RCC 7860 (cell line): ENCODE measurements at places on chromosomes 2 and 18.
A peak's percentile ranks its signal among the peaks of the same experiment; 100 is the strongest.

DNA sequence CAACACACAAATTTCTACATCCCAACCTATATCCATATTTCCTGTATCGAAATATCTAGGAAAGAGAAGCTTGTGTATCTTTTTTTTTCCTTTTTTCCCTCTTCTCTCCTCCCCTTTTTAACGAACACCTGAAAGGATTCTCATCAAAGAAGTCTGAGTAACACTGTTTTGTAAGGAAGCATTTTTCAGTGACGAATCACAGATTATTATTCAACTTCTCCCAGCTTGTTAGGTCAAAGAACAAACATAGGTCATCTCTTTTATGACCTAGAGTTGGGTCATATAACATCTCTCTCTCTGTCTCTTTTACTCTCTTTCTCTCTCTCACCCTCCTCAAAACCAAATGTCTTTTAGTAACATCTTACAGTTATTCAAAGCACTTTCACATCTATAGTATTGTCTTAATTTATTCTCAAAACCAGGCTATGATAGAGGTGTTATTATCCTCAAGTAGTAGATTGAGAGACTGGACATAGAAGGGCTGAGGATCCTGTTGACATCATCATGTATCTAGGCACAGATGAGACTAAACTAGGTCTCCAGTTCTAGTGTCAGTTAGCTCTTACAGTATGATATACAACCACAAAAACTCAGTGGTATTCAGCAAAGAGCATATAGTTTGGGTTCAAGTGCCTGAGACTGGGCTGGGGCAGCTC is 80.1 kb upstream of the SPOPL start:
- DNase-seq = peak; percentile 65

DNA sequence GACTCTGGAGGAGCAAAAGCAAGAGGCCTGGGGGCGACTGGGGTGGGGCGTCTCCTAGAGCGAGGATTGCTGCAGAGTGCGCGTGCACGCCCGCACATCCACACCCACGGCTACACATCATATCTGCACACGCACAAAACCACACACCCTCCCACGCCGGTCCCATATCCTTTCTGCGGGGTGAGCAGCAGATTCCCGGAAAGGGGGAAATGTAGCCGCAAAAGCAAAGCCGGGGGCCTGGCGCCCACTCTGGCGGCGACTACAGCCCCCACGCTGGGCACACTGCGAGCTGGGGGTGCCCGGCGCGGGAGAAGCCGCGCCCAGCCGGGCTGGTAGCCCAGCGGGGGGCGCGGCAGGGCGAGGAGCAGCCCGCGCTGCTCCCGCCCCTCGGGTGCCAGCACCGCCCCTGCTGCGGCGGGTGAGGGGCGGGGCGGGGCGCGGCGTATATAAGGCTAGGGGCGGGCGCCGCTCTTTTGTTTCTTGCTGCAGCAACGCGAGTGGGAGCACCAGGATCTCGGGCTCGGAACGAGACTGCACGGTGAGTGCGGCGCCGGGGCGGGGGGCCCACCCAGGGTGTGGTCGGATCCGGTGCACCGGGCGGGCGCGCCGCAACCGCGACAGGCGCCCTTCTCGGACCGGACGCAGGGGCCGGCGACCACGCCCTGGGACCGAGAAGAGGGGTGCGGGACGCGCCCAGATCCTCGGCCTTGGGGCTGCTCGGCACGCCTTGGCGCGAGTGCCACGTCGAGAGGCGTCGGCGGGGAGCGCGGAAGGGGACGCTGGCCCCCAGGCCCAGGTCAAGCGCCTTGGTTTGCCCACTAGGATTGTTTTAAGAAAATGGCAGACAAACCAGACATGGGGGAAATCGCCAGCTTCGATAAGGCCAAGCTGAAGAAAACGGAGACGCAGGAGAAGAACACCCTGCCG is at the start of gene TMSB10:
TSS of gene TMSB10 (plus strand) at position 476 of the 927 bp plus-strand sequence.
- peak; percentile 76 for DNase-seq

DNA sequence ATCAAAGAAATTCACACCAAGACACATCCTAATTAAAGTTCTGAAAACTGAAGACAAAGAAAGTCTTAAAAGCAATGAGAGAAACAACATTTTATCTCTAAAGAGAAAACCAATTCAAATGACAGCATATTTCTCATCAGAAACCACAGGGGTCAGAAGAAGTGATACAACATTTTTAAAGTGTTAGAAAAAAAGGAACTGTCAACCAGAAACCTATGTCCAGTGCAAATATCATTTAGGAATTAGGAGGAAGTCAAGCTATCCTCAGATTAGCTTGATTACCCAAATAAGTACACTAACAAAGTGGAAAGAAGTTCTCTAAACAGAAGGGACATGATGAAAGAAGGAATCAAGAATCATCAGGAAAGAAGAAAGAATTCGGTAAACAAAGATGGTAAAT is 59.5 kb upstream of the BCL2L11 start:
- no peak for DNase-seq

DNA sequence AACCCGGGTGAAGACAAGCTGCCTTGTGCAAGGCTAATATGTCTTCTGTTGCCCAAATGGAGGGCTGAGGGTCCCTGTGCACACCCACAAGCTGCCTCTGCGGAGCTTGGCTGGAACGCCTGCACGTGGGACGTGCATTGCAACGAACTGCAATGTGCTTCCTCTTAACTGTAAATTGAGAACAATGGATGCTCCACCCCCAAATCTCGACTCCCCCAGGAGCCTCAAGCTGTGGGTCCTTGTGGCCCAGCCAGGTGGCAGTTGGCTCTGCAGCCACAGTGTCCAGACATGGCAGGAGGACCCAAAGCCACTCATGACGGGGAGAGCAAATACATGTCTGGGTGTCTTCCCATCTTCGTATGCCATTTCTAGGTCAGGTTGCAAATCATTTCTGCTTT is 90.1 kb downstream of the TWIST2 start:
- DNase-seq = no peak

GRCh38 chr2:1282552-1282951 is 130.7 kb upstream of the TPO start:
- DNase-seq = no peak

DNA sequence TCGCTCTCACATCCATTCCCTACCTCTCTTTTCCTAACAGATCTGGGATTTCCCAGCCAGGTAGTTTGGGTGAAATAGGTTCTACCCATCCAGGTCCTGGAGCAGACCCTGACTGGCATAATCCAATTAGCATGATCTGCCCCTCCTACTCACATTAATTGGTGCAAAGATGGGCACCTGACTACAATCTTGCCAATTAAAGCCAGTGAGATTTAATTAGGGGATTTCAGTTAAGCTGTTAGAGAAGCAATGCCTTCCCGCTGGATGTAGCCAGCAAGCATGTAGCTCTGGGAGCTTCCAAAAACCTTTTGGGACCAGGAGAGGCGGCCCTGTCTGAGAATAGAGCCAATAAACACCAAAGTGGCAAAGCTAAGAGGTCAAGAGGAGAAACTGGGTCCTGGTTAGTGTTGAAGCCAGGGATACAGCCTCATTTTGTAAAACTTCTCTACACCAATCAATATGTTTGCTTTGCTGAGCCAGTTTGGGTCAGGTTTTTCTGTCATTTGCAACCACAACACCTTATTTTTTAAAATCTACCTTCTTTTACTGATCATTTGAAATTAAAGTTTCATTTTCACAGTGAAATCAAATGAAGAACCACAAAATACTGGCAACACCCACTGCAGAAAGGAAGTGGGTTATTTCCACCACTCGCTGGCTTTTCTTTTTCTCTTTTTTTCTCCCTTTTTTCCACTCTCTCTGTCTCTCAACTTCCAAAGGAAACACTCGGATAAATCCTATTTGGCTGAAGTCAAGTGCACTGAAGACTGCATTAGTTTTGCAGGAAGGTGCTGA is 3.2 kb upstream of the TTC39C start:
- no peak for DNase-seq

- no peak for DNase-seq
These were observed 1.3 kb upstream of the ACKR3 start for GRCh38 chr2:236568068-236568921.

DNA sequence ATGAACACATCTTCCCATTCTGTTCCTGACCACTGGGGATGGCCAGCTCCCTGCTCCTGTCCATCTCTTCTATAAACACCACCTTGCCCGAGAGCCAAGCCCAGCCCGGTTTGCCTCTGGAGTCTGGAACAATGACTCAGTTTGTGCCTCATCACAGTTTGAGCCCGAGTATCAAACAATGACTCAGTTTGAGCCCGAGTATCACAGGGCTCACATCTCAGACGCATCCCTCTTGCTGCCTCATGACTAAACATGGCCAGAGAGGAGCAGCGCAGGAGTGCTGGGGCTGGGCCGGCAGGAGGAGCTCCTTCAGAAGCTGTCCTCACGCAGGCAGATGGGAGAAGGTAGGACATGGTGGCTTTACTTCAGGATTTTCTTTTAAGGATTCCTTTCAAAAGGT is 68.7 kb downstream of the PXDN start:
- peak; percentile 94 for DNase-seq

DNA sequence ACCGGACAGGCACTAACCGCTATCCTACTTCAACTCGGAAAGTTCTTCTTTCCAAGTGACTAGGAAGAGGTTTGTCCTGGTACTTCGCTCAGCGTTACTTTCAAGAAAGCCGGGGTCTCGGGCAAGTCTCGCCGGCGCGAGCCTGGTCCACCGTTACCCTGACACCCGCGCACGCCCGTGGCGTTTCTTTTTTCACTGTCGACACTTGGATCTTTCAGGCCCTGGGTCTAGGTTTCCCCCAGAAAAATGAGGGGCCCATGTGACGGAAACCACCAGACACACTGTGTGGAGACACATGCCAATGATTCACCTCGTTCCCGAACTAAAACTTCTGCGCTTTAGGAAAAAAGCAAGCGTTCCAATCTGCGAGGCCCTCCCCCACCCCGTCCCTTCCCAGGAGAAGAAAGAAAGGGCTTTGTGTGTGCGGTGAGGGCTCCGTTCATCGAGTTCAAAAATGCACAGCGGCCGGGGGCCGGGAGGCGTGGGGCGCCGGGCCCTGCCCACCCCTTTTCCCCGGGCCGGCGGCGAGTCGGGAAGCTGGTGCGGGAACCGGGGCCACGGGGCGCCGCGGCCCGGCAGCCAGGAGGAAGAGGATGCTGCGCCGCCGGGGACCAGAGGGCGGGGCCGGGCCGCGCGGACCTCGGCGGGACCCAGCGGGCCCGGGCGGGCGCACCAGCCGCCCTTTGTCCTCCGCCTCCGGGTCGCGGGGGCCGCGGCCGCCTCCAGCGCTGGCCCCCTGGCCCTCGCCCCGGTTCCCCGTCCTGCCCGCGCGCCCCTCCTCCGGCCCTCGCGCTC is 2.6 kb downstream of the ZNF521 start:
- DNase-seq = no peak

GRCh38 chr2:214076527-214076926 is 334.3 kb upstream of the VWC2L start:
- peak; percentile 88 for DNase-seq

GRCh38 chr2:219327719-219328118 is 4.8 kb downstream of the RESP18 start:
- DNase-seq = no peak

GRCh38 chr18:68922392-68922791 is 124.5 kb downstream of the CCDC102B start:
- no peak for DNase-seq

- DNase-seq = no peak
These were observed 5.0 kb downstream of the KCTD1 start for GRCh38 chr18:26543373-26543772.

DNA sequence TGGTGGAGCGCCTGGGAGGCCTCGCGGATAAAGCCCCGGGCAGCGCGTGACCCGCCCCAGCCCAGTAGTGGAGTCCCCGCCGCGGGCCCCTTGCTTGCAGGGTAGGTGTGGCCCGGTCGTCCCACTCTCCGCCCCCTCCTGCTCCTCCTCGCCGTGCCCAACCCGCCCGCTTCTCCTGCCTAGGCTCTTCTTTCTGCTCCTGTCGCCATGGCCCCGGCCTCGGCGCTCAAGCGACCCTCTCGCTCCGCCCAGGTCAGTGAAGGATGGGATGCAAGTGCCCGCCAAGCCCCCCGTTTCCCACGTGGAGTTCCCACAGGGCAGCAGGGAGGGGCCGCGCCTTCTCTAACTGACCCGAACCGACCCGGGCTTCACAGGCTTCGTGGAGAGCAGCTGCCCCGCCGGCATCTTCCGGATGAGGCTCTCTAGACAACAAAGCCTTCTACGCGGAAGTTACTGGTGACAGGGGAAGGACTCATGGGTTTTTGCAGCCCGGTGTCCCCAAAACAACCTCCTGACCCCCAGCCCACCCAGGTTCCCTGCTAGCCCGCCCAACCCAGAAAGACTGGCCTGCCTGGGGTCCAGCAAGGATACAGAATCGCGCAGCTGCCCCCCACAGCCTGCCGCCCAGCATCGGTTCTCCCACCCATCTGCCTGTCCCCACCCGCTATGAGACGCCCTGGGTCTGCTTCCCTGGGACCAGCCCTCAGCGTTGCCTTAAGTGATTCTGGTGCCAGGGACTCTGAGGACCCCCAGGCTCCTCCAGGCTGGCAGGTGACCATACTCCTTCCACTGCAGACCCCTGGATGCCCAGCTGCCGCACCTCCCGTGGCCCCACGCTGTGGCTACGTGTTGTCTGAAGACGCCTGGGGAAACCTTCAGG is 32.8 kb downstream of the TTC32 start:
- DNase-seq = no peak

DNA sequence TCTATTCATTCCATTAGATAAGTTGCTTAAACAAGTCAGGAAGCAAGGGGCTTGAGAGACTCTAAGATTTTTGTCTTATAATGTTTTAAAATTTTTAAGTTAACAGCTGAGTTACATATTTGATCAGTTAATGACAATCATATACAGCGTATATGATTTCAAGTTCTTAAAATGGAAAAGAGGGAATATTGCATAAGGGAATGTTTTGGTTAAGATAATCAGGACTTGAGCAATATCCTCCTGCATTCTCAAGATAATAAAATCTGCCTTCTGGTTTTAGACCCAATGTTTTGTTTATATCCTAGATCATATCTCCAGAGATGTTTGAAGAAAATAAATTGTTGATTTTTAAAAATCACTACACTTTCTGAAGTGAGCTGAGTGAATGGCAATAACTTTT is 13.4 kb upstream of the DYNC1I2 start:
- DNase-seq = no peak

- DNase-seq = no peak
These were observed 14.7 kb upstream of the SP3 start for GRCh38 chr2:173979751-173980351.

DNA sequence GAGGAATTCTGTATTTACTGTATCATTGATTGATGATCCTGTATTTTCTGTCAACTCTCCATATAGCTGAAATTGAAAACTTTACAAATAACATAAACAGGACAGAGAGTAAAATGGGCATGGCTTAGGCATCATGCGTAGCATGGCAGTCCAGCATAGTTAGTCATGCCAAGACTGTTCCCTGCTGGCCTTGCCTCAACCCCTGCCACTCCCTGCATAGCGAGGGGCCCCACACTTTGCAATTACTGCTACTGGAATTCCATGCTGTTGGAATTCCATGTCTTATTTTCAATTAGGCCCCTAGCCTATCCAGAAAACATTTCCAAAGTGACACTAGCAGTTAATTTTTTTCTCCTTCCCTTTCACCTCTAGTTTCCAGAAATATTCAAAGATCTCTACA is 15.1 kb upstream of the SOX11 start:
- no peak for DNase-seq

GRCh38 chr2:201572846-201573508 is 70.3 kb downstream of the TMEM237 start:
- DNase-seq = no peak
